ENCODE measurements at places on chromosomes 4 and X.

DNA sequence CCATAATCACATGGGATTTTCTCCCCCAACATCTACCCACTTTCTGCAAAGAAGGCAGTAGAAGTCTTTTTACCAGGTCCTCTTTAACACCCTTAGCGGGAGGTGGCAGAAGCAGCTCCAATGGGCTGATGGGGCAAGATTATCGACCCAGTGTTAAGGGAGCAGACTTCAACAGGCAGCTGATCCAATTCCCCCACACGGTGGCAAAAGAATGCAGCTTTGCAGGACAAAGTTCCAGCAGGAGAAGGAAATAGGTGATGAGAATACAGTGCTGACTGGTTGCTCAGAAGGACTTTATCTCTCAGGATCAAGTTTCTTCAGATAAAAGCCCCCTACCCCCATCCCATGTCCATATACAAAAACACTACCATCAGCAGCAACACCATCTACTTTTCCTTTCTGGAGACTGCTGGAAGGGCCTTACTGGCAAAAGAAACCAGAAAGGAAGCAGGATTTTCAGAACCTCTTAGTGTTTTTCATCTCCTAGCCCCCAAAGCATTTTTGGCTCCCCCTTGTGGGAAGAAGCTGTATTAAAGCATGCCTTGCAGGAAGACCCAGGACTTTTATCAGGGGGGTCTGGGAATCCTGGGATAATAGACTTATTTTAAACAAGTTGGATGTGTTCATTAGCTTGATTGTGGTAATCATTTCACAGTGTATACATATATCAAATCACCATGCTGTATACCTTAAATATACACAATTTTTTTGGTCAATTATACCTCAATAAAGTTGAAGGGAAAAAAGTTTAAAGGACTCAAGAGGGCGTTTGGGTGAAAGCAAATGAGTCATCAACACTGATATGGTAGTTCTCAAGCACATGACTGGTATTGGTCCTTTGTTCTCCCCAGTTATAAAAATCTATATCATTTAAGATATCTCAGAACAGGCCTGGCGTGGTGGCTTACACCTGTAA is 146.4 kb downstream of the GPC3 start:
- peak; percentile 16 for DNase-seq

DNA sequence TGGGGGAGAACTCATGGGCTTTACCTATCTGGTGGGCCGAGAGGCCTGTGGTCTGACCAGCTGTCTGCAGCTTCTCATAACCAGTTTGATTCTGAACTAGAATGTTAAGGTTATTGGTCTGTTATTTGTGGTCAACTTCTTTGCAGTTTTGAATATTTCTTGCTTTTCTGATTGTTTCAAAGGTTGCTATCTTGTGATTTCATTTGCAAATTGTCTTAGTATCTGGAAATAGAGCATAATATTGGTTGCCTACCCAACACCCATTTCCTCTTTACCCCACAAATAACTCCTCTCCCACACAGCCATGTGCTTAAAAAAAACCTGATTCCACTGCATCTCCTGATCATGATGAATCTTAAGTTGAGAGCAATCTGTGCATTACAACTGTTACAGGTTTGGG is 39.1 kb upstream of the BMP2K start:
- no peak for DNase-seq

DNA sequence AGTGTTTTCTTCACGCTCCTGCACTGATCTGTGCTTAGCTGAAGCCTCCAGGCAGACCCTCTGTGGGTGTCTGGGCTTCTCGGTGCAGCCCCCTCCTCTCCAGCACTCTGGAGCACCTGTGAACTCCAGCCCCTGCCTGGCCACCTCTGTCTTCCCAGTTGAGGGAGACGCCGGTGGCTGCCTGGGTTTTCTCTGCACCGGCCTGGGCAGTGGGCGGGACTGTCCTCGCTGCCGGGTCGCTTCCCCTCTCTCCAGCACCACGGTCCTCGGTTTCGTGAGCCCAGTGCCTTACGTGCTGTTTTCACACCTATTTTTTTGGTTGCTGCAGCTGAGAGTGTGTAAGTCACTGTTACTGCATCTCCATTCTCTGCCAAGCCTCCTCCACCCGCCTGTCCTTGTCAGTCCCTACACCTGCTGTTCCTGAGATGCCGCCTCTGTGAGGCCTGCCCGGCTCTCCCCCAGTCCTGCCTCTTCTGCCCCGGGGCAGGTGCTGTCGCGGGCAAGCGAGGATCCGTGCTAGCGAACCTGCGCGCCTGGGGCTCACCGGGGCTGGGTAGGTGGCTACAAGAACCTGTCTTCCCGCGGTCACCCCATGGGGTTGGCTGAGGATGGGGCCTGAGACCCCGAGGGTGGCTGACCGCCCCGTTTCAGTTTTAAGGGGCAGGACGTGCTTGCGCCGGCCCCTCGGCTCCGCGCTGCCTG is 2.4 kb upstream of the FGFRL1 start:
- DNase-seq: no peak

GRCh38 chr4:123343400-123344041 is 53.1 kb upstream of the SPRY1 start:
- DNase-seq: no peak

DNA sequence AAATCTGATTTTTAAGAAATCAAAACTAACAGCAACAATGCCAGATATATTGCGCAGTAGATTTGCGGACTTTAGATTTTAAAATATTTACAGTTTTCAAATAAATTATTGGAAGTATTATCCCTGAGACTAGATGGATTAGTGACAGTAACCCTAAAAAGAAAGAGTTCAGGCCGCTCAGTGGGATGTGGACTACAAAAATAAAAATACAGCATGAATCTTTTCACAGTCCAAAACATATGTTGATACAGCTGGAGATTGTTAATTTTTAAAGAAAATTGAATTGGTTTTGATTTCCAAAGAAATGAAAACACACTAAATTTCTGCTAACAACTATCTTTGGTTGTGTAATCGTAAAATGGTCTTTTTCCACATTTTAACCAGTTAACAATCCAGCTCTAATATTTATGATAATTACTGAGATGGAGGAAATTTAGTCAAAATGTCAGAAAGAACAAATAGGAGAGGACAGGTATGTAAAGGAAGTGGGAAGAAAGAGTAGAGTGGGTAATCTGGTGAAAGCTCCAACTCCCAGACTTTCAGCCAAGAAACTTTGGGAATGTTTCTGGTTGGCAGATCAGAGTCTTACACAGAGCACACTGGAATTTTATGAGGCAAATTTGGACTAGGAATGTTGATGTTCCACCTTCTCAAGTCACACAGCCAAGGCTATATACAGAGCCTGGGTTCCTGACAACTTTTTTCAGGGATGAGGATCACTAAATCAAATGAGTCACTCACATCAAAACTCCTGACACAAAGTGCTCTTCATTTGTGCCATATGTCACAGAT is 15.1 kb downstream of the C4orf36 start:
- DNase-seq: no peak

- DNase-seq: no peak
These were observed 34.0 kb downstream of the HS6ST2 start for GRCh38 chrX:132924426-132924825.

GRCh38 chrX:9902656-9903055 is 64.5 kb upstream of the CLDN34 start:
- peak; percentile 20 for DNase-seq

DNA sequence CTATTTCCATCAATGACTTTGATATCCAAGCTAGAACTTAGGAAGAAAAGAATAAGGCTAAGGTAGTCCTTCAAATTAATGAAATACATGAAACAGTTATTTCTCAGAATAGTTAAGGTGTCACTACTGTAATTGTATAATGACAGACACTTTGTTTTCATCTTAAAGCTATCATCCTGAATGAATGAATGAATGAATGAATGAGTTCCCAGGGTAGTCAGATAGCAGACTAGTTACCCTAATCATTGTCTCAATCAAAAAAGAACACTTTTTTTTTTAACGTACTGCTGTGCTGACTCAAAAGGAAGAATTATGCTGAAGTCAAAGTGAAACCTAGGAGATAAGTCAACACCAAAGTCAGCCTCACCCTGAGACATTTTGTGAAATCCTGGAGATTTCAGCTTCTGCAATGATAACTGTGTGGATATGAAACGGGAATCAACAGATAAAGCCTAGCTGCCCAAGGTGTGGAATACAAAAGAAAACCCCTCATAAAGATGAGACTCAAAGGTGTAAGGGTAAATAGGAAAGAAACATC is 68.3 kb upstream of the CNKSR2 start:
- DNase-seq: no peak
